ENCODE measurements at places on chromosomes 11 and 22. TPM values are rescaled to one million over a fixed set of nuclear protein-coding genes. Genes with fewer than 3 reads are reported as not detected.

C11orf65 gene
- 0.85 TPM for total RNA-seq

FADS2 gene
- total RNA-seq = 57.5 TPM

DKK3 gene
- 345 TPM for total RNA-seq

KRTAP5-8 gene
- total RNA-seq = not detected

SLC29A2 gene
- total RNA-seq = 0.85 TPM

MPZL2 gene
- 1.1 TPM for total RNA-seq

GSTT2B gene
- 4.2 TPM for total RNA-seq

XKR3 gene
- total RNA-seq = not detected

TREH gene
- total RNA-seq = not detected

IGSF9B gene
- total RNA-seq = under 0.01 TPM
